ENCODE measurements at places on chromosomes 6 and 20.

- no peak for DNase-seq
These were observed 6.4 kb upstream of the BHLHE23 start for GRCh38 chr20:63013207-63013606.

DNA sequence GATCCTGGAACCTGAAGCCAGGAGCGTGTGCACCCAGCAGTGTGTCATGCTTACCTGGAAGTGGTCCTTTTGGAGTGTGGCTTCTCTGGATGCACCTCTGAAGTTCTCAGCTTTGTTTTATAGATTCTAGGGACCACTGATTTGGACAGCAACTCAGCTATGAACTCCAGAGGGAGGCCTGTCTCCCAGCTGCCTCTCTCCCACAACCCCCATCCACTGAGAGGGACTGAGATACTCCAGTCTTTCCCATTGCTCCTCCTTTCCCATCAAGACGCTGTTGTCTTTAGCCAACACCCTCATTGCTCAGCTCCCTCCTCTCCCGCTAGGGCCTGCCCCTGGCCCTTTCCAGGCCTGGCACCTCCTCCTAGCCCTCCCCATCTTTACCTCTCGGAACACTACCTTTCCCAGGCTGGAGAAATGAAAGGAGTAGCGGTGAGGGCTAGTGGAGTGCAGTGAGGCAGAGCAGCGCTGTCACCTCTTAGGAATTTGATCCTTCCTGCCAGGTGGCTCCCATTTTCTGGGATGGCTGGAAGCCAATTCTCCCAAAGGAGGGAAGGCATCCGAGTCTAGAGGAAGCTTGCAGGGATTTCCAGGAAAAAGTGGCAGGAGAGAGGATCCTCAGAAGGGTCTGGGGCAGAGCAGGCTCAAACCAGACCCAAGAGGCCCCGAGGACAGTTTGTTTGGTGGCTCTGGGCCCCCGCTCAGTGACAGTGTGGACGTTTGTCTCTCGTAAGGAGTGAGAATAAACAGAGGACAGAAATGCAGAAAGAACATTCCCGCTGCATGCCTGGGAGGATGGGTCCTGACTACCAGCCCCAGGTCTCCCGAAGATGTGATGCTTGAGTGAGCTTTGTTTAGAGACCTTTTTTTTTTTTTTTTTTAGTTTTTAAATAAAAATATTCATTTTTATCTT is at the start of gene LRRN4:
Gene LRRN4 (minus strand): TSS at position 285 of the 913 bp plus-strand sequence. CDS start 1,261 bp downstream, outside the sequence.
- peak; percentile 35 for DNase-seq

- no peak for DNase-seq
These were observed 83.0 kb downstream of the ZHX3 start for GRCh38 chr20:41234546-41234945.

DNA sequence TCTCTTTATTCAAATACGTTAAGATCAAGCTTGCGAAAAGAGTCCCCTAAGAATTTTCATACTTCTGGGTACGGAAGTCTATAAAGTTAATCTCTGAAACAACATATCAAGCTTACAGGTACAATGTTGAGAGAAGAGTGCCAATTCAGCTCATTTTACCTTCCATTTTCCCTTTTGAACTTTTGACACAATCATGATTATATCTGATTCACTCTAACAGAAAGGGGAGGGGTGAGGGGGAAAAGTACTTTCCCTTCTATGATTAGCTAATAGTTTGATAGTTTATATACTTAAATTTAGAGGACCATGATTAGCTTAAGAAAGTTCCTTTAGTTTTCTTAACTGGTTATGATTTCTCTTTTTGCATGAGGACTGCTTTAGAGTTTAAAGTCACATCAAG is 33.5 kb downstream of the SNX3 start:
- DNase-seq = no peak

DNA sequence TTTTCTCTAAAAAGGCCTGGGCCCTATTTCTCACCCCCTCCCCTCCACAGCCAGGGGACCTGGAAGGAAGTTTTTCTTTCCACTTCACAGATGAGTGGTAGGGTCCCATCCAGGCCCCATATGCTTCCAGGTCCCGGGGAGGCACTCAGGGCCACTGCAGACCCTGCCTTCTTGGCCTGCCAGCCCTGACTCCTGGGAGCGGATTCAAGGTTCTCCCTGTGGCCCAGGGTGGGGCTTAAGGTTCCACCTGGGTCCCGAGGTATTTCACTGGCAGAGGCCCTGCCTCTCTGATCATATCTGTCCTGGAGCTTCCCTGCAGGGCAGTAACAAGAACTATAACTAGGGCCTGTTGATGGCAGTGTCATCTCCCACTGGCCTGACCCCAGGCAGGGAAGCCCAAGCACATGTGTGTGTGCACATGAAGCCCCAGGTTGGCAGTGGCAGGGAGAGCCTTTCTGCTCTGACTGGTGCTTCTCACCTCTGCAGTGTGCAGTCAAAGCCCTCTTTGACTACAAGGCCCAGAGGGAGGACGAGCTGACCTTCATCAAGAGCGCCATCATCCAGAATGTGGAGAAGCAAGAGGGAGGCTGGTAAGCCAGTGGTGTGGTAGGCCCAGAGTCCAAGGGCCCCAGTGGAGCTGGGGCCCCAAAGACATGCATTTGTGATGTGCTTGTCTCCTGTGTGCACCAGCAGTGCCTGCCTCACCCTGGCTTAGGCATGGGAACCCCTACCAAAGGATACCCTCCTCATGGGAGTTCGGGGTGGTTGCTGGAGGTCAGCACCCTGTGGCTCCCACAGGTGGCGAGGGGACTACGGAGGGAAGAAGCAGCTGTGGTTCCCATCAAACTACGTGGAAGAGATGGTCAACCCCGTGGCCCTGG is 31.2 kb downstream of the PLCG1 start:
- no peak for DNase-seq

GRCh38 chr20:8853805-8854338 is 215.0 kb upstream of the PLCB4 start:
- DNase-seq = peak; percentile 94

All from eye (tissue), 1 donor.